ENCODE measurements at places on chromosomes 1 and 21. TPM values are rescaled to one million over a fixed set of nuclear protein-coding genes. Genes with fewer than 3 reads are reported as not detected.

DPYD gene
- 13.3 TPM for total RNA-seq

GRCh38 chr1:178230881-178231409, 137.0 kb downstream of the RASAL2 start:
- peaks cover 2% of the 10 kb centered on the region for H3K4me1 ChIP-seq
- no peak overlapping the region for H3K4me3 ChIP-seq
- no peak for DNase-seq
- H3K27ac ChIP-seq, result no peak overlapping the region

GRCh38 chr1:184499616-184500015, 112.8 kb downstream of the C1orf21 start:
- H3K27ac ChIP-seq, result no peak overlapping the region
- H3K4me3 ChIP-seq, result no peak overlapping the region
- peaks cover 8% of the 10 kb centered on the region for H3K4me1 ChIP-seq
- no peak for DNase-seq
- no peaks in the 10 kb centered on the region for H3K27me3 ChIP-seq

- peaks cover 6% of the 10 kb centered on the region for H3K36me3 ChIP-seq
- H3K4me1 ChIP-seq, result peaks cover 40% of the 10 kb centered on the region
- peak overlapping the region; percentile 85 for H3K27ac ChIP-seq
- DNase-seq, result no peak
- peak overlapping the region; percentile 76 for H3K4me3 ChIP-seq
- H3K27me3 ChIP-seq, result peaks cover 18% of the 10 kb centered on the region
Measured at GRCh38 chr21:45403825-45404729, 888 bp upstream of the COL18A1 start.

GRCh38 chr1:38613996-38614395, 245.6 kb downstream of the RRAGC start:
- H3K27ac ChIP-seq, result no peak overlapping the region
- H3K4me3 ChIP-seq, result no peak overlapping the region
- H3K27me3 ChIP-seq, result peaks cover 86% of the 10 kb centered on the region

All from mesothelial cell of epicardium (in vitro differentiated cells).